Fibroblast of skin of right quadriceps (primary cell): ENCODE measurements at places on chromosomes 3 and 15.

DNA sequence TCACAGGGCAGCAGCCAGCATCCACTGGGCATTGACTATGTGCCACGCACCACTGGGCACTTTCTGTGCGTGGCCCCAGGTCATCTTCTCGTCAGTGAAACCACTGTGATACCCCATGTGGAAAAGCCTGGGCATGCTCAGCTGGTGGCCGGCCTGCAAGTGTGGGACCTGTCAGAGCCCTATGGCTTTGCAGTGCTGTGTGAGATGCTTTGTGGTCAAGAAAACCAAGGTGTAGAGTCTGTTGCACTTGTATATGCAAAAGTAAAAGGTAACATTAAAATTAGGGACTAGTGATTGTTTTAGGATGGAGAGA is 69.5 kb downstream of the PGPEP1L start:
- no peak for DNase-seq

DNA sequence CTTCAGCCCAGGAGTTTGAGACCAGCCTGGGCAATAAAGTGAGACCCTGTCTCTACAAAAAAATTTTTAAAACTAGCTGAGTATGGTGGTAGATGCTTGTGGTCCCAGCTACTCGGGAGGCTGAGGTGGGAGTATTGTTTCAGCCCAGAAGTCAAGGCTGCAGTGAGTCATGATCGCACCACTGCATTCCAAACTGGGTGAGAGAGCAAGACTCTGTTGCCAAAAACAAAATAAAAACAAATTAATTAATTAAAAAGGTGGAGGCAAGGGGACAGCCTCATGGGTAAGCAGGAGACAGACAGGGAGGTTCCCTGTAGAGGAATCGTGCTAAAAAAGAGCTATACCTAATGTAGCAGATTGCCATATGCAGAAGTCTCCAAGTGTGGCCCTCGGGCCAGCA is 12.6 kb downstream of the HAPLN3 start:
- peak; percentile 69 for DNase-seq

DNA sequence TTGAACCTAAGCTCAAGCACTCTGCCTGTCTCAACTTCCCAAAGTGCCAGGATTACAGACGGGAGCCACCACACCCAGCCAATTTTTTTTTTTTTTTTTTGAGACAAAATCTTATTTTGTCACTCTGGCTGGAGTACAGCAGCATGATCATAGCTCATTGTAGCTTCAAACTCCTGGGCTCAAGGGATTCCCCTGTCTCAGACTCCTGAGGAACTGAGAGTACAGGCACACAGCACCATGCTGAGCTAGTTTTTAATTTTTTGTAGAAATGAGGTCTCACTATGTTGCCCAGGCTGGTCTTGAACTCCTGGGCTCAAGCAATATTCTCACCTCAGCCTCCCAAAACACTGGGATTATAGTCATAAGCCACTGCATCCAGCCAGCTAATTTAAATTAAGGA is 36.8 kb upstream of the SUCLG2 start:
- no peak for DNase-seq

- DNase-seq: peak; percentile 78
Observed at GRCh38 chr3:124351430-124352148, 359.7 kb upstream of the ROPN1 start.

DNA sequence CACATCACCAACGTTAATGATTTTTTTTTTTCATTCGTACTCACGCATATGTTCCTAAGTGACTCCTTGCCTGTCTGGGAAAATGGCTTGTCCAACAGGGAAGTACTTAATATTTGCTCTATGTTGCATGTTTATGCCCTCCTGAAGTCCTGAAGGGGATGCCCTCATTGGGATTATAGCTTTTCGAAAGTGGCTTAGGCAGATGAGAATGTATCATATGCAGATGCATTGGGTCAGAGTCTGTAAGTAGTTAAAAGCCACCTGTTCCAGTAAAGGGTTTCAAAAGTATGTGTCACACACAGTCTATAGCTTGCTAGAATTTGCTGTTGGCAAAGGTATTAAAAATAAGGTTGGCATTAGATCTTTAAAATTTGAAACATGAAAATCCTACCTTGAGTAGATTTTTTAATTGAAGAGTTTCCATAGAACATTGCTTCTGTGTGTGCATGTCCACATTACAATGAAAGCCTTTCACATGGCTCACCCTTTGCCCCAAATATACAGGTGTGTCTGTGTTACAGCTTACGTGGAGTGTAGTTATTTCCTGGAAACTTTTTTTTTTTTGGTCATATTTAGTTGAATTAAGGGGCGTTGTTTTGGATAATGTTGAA is 2.1 kb downstream of the ABHD17C start:
- no peak for DNase-seq

- no peak for DNase-seq
Observed at GRCh38 chr3:73225146-73225855, 163.8 kb downstream of the EBLN2 start.

- DNase-seq: no peak
Observed at GRCh38 chr15:80531388-80531787, 127.2 kb downstream of the ARNT2 start.

GRCh38 chr3:17808994-17809393 is 66.6 kb upstream of the TBC1D5 start:
- peak; percentile 62 for DNase-seq

GRCh38 chr3:11154953-11155325 is 646 bp downstream of the HRH1 start:
- DNase-seq: no peak

DNA sequence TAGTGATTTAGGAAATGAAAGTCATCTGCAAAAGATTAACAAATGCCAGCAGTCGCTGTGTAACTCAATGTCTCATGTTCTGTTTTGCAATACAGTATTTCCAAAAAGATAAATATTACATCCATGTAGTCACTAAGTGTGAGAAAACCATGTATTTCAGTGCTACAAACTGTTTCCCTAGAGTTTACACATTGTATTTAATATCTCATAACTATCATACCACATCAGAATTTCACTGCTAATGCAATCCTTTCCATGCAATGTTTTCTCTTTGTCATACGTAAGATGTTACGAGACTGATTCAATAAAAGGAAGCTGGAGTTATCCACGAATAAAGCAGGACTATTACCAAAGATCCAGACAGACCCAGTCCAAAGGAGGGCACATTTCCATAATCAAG is 269.4 kb downstream of the GBE1 start:
- DNase-seq: peak; percentile 75

DNA sequence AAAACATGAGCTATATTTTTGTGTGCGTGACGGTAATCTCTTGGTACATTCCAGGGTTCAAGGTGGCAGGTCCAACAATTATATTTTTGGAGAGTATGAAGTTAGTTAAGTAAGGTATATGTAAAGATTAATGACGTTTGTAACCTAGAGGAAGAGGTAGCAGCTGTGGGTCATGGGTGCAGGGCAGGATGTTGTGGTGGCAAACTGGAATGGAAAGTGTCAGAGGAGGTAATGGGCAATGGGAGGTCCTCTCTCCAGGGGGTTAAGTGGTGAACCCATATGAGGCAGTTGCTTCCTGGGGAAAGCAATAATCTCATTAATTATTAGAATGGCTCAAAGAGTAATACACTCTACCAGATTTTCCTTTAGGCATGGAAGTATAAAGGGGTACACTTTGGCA is 1.0 kb upstream of the CD200R1L start:
- no peak for DNase-seq

- no peak for DNase-seq
Observed at GRCh38 chr3:168585544-168585943, 489.8 kb upstream of the GOLIM4 start.

DNA sequence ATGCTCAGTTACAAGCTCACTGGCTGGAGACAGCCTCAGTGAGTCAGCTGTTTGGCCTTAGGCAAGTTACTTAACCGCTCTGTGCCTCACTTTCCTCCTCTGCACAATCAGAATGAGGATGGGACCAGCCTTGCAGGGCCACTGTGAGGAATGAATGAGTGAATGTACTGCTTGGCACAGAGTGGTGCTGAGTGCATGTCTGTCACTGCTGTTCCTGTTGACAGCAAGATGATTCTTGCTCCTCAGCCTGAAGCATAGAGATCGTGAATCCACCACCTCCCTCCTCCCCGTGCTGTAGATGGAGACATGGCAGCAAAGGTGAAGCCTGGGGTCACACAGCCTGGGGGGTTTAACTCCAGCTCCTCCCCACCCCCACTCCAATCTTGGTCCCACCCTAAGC is 14.6 kb upstream of the GRIP2 start:
- DNase-seq: no peak

- no peak for DNase-seq
Observed at GRCh38 chr3:48440590-48440958, 517 bp downstream of the TMA7 start.

- DNase-seq: no peak
Observed at GRCh38 chr3:22029480-22029879, 278.5 kb upstream of the ZNF385D start.

DNA sequence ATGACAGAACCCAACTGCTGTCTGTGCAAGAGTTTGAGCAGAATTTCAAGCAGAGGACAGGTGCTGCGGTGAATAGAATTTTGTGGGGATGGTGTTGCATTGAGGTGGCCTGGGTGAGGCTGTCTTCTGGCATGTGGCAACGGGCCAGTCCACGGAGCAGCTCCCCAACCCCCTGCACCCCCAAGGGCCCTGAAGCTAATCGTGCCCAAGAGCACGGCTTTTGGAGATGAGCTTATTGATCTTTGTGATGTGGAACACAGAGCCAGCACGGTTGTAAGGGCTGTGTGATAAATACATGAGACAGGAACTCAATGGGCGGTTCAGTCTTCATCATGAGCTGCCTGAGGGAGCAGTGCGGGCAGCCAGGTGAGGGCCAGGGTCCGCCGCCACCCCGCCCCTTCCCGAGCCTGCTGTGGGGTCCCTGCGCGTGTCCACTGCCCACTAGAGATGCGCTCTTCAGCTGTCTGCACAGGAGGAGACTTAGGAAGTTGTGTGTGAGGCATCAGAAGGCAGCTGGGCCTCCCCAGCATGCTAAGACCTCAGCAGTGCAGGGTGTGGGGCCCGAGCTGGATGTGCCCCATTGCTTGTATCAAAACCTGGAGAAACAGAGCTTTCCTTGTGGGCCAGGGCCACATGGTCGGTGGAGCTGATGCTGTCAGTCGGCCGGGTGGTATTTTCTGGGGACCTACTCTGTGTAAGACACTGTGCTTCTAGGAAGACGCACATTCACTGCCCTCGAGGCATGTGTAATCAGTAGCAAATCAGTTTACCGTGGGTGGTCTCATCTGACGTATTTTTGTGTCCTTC is 90.5 kb downstream of the CHRNA7 start:
- DNase-seq: no peak

GRCh38 chr15:62626903-62627302 is 415.6 kb upstream of the TPM1 start:
- peak; percentile 31 for DNase-seq

GRCh38 chr3:170180079-170180907 is 1.2 kb downstream of the PHC3 start:
- peak; percentile 4 for DNase-seq

- DNase-seq: no peak
Observed at GRCh38 chr3:126364731-126365301, 7.6 kb upstream of the KLF15 start.

DNA sequence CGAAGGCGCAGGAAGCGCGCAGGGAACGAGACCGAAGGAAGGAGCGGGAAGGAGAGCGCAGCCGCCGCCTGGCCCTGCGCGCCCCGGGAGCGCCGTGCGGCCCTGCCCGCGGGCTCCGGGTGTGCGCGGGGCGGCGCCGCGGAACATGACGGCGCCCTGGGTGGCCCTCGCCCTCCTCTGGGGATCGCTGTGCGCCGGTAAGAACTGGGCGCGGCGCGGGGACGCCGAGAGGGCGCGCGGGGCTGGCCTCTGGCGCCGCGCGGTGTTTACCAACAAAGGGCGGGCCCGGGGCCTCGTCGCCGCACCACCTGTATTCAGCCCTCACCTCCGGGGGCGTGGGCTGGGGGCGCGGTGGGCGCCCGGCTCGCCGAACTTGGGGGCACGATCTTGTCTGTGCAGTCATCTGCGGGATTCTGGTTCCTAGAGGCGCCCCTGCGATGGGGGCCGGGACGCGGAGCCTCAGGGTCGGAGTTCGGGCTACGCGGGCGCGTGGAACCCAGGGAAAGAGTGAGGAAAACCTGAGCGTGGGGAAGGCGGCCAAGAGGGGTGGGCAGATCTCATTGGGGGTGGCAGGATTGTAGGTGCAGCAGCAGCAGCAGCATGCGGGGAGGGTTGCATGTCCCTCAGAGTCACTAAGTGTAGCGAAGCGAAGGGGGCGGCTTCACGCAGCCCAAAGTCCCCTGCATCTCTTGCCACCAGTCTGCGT is 641 bp downstream of the ACVR2B start:
- DNase-seq: peak; percentile 12

DNA sequence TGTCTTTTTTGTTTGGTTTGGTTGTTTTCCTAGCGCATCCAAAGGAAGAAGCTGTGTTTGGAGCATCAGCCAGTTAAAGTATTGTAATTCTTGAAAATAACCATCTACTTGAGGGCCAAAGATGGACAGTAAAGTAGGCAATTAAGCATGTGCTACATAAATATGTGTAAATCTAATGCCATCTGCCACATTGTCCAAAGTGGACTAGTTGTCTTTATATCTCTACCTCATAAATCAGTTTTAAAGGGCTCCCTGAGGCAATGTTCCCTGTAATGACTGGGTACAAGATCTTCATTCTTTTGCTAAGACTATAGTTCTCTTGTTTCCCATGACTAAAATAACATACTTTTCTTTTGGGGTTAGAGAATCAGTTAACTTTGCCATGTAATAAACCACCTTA is 460.0 kb upstream of the RARB start:
- DNase-seq: no peak

- no peak for DNase-seq
Observed at GRCh38 chr3:54538346-54538745, 389.5 kb downstream of the LRTM1 start.

DNA sequence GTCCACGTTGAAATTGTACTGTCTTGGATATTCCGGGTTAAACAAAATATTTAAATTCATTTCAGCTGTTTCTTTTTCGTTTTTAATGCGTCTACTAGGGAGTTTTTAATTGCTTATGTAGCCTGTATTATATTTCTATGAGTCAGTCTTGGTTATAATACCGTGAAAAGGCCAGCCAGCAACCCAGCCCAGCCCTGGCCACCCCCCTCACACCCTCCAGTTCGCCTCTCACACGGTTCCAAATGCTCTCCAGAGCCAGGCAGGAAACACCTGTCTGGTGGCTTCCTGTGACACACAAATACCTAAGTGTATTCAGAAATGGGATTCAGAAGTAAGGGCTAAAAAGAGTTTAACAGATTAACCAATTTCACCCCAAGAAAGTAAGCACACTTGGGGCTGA is 4.4 kb downstream of the SH3BP5 start:
- DNase-seq: peak; percentile 40

DNA sequence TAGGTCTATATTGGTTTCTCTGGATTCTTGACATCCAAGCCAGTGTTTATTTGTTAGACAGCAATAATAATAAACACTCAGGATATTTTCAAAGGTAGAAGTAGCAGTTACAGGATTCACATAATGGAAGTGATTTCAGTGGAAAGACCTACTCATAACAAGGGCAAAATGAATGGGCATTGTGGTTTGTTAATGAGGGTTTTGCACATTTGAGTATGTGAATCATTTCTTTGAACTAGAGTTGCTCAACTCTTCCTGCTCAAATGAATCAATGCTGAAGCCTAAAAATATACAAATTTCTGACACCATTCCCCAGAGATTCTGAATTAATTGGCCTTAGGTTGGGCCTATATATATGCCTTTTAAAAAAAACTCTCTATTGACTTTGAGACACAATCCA is 4.1 kb upstream of the COL6A5 start:
- DNase-seq: no peak
